Stimulated activated CD8-positive, alpha-beta memory T cell treated with anti-CD3 and anti-CD28 coated beads, Interleukin-2, amount 100 ng/mL, for 1 hour (primary cell): ENCODE measurements at places on chromosomes 2 and 18.

DNA sequence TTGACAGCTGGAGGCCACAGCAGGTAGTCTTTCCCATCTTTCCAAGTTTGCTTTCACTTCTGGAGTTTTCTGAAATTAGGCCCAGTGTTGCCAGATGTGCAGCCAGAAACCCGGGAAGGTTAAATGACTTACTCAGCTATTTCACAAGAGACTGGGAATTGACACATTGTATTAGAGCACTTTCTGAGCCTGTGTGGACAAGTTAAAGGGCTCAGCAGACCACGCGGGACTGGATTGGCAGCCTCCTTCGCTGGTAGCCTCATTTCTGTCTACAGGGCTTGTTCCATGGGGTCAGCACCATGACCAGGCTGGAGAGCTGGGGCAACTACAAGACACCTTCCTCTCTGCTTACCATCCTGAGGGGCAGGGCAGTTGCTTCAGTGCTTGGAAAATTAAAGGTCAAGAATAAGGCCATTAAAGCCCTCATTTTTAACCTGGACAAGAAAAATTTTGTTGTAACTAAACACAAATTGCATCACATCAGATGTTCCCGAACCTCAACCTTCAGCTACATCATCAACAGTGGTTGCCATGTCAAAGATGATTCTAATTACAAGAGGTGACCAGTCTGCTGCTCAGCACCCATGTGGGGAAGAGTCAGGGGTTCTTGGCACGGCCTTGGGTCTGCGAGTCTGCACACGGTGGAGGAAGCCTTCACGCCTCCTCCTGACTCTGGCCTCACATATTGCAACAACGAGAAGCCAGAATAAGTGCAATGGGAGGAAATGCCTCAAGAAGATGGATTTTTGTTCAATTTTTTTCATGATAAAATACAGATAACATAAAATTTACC lies 279.5 kb upstream of the RAB6C start:
- DNase-seq, result no peak

GRCh38 chr18:40404284-40404683 lies 1550.8 kb upstream of the PIK3C3 start:
- DNase-seq, result no peak

DNA sequence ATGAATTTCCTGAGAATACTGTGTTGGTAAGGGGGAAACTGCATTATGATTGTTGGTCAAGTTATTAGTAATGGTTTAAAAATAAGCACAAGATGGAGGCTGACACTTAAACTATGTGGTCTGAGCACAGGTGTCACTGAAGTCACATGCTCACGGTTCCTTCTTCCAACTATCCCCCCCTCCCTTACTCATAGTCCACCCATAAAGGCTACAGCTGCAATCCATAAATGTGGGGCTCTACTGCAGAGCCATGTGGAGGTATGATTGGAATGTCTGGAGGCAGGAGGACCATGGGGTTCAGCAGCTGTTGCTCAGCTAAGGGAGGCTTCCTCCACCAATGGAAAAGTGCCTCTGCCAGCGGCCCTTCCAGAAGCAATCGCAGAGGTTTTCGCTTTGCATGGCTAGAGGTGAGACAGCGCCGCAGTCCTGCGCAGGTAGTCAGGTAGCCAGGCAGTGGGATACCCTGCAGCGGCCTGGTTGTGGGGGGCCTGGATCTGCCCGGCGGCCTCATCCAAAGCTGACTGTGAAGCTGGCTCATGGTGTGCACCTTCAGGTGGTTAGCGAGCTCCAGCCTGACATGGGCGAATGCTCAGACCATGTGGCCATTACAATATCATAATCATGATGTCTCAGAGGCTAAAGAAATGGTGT lies 249.6 kb downstream of the DCDC2C start:
- no peak for DNase-seq

GRCh38 chr2:64731746-64732145 lies 78.0 kb upstream of the SERTAD2 start:
- DNase-seq, result no peak

DNA sequence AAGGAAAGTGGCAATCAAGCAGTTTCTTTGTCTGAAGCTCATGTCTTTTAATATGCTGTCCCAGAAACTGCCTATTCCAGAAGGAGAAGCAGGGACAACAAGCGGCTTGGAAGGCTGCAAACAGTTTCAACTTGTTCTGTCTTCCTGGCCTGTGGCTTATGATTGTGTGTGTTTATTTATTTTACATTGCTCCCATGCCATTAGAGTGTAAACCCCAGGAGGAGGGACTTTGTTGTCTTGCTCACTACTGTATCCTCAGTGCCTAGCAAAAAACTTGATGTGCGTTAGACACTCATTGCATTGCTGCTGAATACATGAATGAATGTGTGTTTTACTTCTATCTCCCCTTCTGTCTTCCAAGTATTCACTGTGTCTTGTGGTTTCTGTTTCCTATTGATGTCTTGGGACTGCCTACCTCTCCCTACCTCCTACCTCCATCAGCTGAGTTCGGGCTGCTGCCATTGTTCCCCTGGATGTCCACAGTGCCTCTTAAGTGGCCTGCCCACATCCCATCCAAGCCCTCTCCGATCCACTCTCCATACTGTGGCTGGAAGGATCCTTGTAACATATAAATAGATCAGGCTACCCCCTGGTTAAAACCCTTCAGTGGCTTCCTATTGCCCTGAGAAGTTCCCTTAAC lies 261.4 kb downstream of the DYSF start:
- no peak for DNase-seq

DNA sequence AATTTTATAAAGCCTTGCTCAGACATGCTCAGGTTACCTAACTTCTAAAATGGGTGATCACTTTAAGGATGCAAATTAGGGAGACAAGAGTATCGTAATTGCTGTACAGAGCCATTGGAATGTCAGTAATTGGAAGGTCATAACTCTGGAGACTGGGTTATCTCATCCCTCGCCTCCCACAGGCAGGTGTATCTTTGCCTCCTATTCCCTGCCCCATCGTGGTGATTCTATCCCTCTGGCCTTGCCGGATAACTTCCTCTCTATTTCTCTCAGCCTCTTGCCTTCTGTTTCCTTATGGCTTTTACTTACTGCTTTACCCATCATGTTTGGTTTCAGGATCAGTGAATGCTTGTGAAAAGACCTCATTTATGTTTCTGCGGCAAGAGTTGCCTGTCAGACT lies 2.5 kb downstream of the PDK1 start:
- DNase-seq, result no peak

GRCh38 chr2:231685349-231686191 lies 22.8 kb upstream of the PTMA start:
- DNase-seq, result no peak

DNA sequence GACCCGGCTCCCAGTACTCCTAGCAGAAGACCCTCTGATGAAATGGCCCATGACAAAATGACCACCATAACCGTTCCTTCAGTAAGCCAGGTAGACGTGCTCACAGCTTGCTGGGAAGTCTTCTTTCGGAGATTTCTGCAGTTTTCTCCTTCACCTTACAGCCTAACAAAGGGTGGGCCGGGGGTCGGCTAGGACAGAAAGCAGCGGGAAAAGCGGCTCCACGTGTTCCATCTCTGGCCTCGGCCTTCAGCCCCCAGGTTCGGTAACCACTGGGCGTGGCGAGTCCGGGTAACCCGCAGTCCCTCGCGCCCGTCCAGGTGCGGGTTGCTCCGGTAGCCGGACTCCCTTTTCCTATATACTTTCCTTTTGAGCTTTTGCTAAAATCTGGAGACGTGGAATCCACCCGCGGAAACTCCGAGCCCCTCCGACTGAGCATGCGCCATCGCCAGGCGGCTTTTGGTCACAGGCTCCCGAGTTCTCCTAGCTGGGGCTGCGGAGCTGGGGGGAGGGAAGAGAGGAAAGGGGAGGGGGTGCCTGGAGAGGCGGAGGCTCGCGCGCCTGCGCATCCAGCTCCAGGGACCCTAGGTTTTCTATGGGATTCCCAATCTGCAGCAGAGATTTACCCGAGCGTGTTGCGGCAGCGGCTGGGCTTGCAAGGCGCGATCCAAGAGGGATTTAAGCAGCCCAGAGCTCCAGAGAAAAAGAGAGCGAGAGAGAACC lies at the start of gene VSNL1:
VSNL1 (plus strand) TSS at position 604 of the 720 bp plus-strand sequence. CDS start 51,379 bp downstream, outside the sequence.
- DNase-seq, result no peak

DNA sequence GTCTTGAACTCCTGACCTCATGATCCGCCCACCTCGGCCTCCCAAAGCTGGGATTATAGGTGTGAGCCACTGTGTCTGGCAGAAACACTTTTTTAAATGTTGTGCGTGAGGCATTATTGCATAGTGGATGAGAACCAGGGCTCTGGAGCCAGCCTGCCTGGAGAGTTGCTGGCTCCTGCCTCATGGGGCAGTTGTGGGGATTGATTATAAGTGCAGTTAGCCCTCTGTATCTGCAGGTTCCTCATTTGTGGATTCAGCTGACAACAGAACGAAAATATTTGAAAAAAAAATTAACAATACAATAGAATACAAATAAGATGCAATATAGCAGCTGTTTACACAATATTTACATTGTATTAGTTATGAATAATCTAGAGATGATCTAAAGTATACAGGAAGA lies 129.4 kb upstream of the EML6 start:
- DNase-seq, result no peak

GRCh38 chr2:228878138-228878537 lies 392.9 kb downstream of the PID1 start:
- no peak for DNase-seq

DNA sequence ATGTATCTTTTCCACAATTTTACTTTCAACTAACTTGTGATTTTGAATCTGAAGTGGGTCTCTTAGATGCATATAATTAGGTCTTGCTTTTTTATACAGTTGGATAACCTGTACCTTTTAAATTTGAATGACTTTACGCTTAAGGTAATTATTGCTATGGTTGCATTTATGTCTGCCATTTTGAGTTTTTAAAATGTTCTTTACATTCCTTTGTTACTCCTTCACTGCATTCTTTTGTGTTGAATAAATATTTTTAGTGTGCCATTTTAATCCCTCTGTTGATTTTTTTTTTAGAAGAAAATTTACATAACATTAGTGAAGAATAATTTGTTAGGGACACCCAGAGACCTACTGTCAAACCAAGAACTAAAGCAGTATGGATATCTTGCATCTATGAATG lies 65.3 kb downstream of the BIRC6 start:
- no peak for DNase-seq

- DNase-seq, result no peak
These were observed 402.5 kb upstream of the SPRED2 start for GRCh38 chr2:65834771-65835475.

DNA sequence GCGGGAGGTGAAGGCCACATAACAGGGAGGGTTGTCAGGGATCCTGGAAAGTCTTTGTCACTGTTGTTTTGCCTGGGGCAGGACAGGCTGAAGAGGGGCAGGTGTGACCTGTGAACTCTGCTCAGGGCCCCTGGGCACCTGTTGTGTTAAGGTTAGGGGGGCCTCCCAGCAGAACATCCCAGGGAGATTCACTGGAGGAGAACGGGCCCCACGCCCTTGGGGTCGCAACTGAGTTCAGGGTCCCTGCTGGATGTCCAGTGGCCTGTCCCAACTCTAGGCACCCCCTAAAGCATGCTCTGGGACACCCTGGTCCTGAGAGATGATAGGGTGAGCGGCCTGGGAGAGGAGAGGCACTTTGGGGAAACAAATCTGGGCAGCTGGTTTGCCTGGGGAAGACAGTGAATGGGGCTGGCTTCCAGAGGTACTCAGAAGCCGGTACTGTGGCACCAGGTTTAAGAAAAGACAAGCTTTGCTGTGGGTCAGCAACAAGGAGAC lies 22.9 kb downstream of the GPR35 start:
- no peak for DNase-seq

DNA sequence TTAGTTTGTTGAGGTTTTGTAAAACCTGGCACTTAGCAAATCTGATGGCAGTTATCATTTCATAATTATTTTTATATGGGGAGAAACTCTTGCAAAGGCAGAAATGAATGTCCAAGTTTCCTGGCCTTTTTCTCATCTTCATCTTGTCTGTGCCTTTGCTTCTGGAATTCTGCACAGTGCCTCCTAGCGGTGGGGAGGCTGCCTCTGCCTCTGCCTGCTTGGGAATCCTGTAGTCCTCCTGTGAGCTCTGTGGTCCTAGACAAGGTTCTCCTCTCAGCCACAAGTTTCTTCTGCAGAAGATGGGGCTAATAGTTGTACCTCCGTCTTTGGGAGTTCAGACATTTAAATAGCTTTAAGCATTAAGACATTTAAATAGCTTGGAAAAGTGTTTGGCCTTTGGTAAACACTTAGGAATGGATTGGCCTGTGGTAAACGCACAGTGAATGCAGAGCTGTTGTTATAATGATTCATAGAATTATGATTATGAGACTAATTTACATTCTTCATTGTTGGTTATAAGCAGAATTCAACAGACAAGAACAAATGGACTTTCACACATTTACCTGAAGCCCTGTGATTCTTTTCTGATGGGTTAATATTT lies 101.2 kb downstream of the ZNF236 start:
- no peak for DNase-seq

DNA sequence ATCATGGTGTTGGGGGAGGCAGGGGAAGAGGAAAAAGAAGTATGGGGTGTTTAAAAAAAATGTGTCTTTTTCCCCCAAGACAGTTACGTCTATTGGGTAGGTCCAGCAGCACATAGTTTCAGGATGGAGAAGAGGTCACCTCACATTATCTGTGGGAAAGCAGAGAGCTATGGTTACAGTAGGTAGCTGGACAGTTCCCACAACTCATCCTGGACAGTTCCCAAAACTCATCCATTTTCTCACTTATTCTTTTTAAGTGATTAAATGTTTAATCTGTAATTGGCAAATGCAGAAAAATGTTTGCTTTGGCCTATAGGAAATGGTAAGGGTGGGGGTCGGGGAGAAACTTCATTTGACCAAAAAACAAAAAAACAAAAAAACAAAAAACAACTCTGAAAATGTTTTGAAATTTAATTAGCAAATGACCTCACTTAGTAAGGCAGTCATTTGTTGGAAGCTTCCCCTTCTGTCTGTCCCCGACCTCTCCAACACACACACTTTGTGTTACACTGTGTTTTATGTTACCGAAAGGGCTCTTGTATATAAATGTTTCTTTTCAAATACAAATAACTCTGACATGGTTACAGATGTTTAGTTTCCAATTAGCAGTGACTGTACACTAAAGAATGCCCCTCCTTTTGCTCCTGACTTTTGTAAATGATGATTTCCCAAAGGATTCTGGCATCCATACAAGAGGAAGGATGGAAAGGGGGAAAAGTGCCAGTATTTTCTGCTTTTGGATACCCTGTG lies 173.3 kb upstream of the ZFP36L2 start:
- no peak for DNase-seq

- DNase-seq, result no peak
These were observed 230.8 kb downstream of the TMEM182 start for GRCh38 chr2:102992607-102993006.

DNA sequence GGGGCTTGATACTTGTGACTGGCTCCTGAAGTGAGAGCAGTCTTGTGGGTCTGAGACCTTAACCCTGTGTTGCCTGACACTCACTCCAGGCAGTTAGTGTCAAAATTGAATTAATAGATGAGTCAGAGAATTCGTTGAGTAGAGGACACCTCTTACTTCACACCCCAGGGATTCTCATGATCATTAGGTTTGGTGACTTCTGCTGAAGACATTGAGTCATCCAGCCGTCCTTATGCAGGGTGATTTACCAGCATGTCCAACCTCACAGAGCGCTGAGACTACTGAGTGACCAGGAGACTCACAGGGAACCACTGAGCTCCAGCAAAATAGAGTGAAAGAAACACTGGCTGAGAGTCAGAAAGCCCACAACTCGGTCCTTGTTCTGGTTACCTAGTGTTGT lies 36.0 kb upstream of the EVA1A start:
- no peak for DNase-seq

- no peak for DNase-seq
These were observed 12.7 kb downstream of the SP3 start for GRCh38 chr2:173952267-173953046.
